ENCODE measurements at places on chromosomes 11 and 22. TPM values are rescaled to one million over a fixed set of nuclear protein-coding genes. Genes with fewer than 3 reads are reported as not detected.

DNA sequence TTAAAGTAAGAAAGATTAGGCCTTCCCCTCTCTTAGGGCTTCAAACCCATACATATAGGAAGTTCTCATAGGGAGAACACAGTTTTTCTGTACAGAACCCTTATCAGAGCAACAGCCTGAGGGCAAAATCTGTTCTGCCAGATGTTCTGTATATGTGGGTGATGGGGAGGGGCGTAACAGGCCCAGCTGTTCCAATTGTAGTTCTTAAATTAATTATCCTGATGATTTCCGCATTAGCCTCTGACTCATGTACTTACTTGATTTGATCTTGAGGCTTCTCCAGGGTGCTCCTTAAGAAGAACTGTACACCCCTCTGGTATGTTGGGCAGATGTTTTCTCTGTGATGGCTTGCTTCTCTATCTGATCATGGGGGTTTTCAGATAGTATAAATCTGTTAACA is 123.1 kb upstream of the C11orf87 start:
- DNase-seq: no peak

- DNase-seq: peak; percentile 59
Observed at GRCh38 chr22:30195245-30196140, 51.1 kb downstream of the LIF start.

OR2D2 gene
- total RNA-seq: not detected

MRGPRX3 gene
- total RNA-seq: not detected

- DNase-seq: peak; percentile 67
Observed at GRCh38 chr11:88103337-88104206, 71.7 kb downstream of the RAB38 start.
